ENCODE measurements at places on chromosomes 5 and 9. TPM values are rescaled to one million over a fixed set of nuclear protein-coding genes. Genes with fewer than 3 reads are reported as not detected.

OR1Q1 gene
- not detected for total RNA-seq

BTNL8 gene
- total RNA-seq: not detected

EGFLAM gene
- 13.2 TPM for total RNA-seq

NUTM2G gene
- total RNA-seq: not detected

SYK gene
- total RNA-seq: 10.7 TPM

- DNase-seq: no peak
Measured at GRCh38 chr5:180097163-180097894, 25.8 kb upstream of the RNF130 start.

GRCh38 chr9:71213633-71214032 is 92.2 kb upstream of the TRPM3 start:
- no peak for DNase-seq

GRCh38 chr5:81906086-81906485 is 65.7 kb upstream of the ATG10 start:
- DNase-seq: no peak

DNA sequence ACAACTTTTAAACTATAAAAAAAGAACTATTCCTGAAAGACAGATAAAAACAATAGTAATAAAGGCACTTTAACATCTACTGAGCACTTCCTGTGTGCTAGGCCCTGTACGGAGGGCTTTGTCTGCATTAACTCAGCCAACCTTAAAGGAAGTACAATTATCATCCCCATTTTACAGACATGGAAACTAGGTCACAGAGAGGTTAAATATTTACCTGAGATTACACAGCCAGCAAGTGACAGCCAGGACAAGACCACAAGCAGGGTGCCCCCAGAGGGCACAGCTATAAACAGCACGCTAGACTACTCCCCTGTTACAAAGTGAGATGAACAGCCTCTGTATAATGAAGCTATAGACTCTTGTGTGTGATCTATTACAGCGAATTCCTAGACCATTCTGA is 25.5 kb downstream of the DDX31 start:
- no peak for DNase-seq

DNA sequence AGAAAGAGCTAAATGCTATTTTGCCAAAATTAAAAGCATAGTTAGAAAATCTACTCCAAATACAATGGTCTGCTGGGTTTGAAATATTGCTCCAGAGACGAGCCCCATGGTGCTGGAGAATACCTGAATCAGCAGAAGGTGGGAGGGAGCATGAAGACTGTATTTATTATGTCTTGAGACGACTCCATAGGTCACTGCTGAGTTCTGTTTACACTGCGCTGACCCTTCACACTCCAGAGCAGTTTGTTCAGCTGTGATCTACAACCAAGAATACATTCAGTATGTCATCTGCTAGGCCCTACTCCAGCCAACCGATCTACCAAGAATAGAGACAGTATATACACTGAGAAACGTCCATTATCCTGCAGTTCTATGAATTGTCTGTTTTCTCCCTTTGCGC is 150.5 kb downstream of the TLE1 start:
- DNase-seq: no peak

GRCh38 chr9:80883826-80884579 is 805.3 kb downstream of the TLE1 start:
- no peak for DNase-seq

DNA sequence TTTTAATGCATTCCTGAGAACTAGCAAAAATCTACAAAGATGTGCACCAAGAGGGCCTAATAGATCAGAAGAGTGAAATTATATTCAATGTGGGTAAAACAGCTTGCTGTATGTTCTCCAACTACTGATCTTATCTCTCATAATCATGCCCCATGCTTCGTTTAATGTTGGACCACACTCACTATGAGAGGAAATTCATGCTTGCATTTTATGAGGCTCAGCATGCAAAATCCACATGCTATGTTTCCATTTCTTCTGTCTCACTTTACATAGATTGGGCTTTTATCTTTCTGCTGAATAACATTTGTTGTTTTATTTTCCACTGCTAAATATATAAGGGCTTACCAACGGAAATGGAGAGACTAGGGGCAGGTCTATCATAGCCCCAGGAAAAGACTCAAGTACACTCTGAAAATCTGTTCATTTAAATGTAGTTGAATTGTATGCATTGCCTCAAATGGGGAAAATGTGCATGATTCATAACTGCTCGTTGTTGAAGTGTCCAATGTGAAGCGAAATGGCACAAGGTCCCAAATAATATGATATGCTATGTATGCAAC is 474.2 kb downstream of the EFNA5 start:
- DNase-seq: no peak

- DNase-seq: no peak
Measured at GRCh38 chr5:133196441-133197085, 144.8 kb downstream of the HSPA4 start.

DNA sequence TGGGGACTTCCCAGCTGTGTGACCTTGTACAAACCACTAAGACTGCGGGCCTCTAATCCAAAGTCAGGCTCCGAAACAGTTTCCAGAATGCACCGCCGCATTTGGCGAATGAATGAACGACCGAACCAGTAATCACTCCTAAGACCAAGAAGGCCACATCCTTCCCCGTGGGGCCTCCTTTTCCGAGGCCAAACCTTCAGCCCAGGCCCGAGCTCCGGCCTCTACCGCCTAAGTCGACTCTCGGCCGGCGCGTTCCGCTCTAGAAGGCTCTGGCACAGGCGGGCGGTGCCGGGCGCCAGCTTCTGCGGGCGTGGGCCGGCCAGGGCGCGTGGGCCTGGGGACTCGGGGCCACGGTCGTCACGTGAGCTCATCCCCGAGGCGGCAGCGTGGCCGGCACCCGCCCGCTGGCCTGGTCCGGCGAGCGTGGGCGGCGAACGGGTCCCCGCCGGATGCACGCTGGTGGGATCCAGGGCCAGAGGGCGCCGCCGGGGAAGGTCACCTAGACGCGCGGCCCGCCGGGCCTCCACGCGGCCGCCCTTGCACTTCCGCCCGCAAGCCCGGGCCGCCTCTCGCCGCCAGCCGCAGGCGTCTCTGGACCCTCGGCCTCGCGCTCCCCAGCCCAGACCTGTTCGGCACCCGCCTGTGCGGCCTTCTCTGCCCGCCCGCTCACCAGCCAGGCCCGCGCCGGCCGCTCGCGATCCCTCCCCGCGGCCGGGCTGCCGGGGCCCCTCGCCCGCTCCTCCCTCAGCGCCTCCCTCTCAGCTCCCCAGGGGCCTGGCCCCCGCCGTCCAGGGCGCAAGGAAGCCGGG is 754 bp downstream of the VDAC1 start:
- DNase-seq: peak; percentile 66

DNA sequence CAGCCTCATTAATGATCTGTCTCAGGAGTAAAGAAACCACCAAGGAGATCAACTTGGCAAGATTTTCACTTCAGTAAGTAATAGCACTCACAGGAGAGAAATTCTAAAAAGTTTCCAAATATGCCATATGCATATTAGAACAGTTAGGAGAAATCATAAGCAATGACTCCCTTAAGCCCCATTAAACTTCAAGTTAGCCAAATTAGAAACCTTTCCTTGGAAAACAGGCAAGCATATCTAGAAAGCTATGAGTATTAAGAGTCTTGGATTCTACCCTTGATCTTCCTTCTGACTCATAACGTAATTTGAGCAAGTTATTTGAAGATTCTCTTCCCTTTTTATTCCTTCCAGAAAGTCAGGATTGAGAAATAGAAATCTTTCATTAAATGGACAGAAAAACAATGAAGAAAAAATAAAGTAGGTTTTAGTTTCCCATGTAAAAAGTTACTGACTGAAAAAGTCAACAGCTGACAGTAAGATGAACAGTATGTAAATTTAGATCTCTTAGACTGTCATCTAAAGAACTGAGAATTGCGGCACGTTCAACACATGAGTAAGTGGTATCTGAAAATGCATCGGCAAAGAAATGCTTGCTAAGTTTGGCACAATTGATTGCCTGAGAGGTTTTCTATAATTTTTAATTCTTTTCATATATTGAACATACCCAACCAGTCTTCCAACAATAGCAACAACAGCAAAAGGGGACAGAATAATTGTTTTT is 565.7 kb upstream of the FTMT start:
- no peak for DNase-seq

DNA sequence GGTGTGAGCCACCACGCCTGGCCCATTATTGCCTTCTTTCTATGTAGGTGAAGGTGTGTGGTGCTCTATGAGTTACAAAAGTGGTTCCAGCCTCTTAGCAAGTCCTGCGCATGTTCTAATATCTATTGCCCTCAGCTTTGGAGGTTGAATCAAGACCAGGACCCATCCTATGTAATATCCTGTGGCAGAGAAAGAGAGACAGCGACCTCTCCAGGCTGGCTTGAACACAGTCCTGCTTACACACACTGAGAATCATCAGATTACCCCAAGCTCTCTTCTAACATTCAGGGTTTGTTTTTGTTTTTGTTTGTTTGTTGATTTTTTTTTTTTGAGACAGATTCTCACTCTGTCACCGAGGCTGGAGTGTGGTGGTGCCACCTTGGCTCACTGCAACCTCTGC is 94.7 kb upstream of the OSMR start:
- DNase-seq: no peak

DNA sequence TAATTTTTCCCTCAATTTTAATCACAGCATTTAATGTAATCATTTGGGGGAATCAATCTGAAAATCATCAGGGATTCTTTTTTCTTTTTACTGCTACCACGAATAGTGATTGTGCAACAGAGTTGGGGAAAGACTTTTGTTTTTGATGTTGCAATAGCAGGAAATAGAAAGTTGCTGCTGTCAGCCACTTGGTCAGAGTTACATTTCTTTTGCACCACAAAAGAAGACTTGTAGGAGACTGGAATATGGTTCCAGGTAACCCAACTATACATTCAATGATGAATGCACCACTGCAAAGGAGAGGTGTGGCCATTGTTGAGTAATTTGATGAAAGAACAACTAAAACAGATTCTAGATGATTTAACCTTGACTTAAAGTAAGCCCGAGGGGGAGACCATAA is 46.3 kb upstream of the PALM2AKAP2 start:
- no peak for DNase-seq

- no peak for DNase-seq
Measured at GRCh38 chr5:23977997-23978396, 470.6 kb downstream of the PRDM9 start.

DNA sequence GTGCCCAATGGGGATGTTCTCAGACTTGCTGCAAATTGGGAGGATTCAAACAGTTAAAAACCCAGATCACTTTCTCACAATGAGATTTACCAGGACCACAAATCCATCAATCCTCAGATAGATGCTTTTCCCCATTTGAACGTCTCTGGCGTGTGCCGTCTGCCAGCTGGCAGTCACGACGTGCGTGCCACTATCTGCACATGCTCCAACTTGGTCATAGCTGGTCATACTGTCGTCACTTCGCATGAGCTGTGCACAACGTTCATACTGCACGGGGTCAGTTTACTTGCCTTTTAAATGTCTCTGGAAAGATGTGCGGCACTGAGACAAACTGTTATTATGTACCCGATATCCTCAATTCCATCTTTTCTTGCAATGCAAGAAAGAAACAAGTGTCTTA is 118.3 kb upstream of the RAPGEF1 start:
- no peak for DNase-seq

GRCh38 chr9:27162045-27162444 is 53.0 kb downstream of the TEK start:
- no peak for DNase-seq

GRCh38 chr5:13403351-13403750 is 541.1 kb downstream of the DNAH5 start:
- DNase-seq: no peak

GRCh38 chr5:126693806-126694205 is 83.1 kb upstream of the LMNB1 start:
- no peak for DNase-seq

GRCh38 chr9:116160676-116161571 is 7.3 kb downstream of the PAPPA start:
- no peak for DNase-seq

- no peak for DNase-seq
Measured at GRCh38 chr5:75235711-75236110, 967 bp downstream of the ANKRD31 start.

DNA sequence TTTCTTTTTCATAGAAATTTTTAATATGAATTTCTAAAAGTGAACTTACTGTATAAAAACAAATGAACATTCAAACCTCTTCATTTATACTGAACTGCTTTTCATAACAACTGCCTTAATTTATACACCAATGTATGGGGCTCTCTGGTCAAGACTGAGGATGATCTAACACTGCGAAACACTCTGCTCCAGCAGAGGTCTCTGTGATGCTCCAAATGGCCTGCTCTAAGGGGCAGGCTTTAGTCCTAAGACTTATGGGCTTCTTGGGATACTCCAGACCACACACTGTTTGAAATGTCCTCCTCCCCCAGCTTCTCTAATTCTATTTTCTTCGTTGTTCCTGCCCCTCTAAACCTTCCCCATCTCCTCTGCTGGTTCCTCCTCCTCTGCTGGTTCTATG is 58.5 kb downstream of the LIFR start:
- DNase-seq: no peak

GRCh38 chr9:22068369-22068768 is 59.3 kb upstream of the CDKN2B start:
- no peak for DNase-seq

DNA sequence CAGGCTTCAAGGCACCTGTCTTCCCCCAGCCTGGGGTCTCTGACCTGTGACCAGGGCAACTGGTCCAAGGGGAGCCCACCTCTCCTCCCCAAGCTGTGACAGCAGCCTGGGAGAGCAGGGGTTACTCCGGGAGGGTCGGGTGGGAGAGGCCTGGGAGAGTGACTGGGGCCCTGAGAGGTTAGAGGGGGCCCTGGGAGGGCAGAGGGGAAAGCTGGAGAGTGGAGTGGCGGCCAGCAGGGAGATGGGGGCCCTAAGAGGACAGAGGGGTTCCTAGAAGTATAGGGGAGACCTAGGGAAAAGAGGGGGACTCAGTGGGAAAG is 302 bp downstream of the LCN9 start:
- DNase-seq: no peak

DNA sequence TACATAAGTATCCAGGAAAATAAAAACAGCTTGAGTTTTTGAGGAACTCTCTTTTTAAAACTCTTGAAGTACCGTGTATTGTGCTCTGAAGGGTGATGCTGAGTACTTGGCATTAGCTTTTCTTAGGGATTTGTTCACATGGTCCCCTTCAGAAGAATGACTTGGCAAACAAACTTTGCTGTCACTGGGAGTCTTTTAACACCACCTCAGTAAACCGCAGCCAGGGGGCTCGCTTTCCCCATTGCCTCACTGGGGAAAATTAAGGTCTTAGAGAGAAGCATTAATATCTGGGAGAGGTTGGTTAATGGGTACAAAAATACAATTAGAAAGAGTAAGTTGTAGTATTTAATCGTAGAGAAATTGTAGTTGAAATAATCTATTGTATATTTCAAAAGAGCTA is 105.9 kb upstream of the DAP start:
- DNase-seq: no peak

GRCh38 chr5:37838152-37838932 is 1.5 kb downstream of the GDNF start:
- DNase-seq: peak; percentile 39

- DNase-seq: no peak
Measured at GRCh38 chr9:111381006-111381405, 51.0 kb upstream of the OR2K2 start.

Data from glutamatergic neuron (in vitro differentiated cells).